ENCODE measurements at places on chromosomes 16 and 17.
A peak's percentile ranks its signal among the peaks of the same experiment; 100 is the strongest.

GRCh38 chr17:18025241-18025944, 13.6 kb downstream of the ATPAF2 start:
- DNase-seq, result peak; percentile 80

GRCh38 chr16:4836727-4837126, 10.4 kb downstream of the GLYR1 start:
- no peak for DNase-seq

GRCh38 chr16:3513892-3514583, 13.2 kb downstream of the CLUAP1 start:
- no peak for DNase-seq

DNA sequence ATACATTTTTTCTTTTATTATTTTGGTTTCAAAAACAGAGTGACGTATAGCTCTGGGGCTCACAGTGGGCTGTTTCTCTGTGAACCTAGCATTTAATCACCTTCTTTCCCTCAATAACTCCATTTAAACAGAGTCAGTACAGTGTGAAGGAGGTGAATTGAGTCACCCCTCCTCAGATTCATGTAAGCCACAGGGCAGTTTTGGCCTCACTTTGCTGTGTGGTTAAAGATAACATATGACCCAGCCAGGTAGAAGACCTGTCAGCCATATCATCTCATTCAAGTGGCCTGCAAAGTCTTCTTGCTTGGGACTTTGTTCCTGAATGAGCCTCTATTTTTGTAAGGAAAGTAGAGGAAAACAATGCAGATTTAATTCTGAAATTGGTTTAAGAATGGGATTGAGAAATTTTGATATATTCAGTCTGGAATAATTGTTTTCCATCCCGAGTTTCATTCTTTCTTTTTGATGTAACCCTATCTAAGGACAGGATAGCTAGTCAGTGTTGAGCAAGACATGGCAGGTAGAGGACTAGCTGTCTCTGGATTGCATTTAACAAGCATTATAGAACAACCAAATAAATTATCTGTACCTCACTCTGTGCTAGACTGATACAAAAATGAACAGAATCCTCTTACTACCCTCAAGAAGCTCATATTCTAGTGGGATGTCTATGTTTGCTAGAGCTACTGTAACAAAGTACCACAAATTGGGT, 13.1 kb downstream of the MAP2K6 start:
- no peak for DNase-seq

DNA sequence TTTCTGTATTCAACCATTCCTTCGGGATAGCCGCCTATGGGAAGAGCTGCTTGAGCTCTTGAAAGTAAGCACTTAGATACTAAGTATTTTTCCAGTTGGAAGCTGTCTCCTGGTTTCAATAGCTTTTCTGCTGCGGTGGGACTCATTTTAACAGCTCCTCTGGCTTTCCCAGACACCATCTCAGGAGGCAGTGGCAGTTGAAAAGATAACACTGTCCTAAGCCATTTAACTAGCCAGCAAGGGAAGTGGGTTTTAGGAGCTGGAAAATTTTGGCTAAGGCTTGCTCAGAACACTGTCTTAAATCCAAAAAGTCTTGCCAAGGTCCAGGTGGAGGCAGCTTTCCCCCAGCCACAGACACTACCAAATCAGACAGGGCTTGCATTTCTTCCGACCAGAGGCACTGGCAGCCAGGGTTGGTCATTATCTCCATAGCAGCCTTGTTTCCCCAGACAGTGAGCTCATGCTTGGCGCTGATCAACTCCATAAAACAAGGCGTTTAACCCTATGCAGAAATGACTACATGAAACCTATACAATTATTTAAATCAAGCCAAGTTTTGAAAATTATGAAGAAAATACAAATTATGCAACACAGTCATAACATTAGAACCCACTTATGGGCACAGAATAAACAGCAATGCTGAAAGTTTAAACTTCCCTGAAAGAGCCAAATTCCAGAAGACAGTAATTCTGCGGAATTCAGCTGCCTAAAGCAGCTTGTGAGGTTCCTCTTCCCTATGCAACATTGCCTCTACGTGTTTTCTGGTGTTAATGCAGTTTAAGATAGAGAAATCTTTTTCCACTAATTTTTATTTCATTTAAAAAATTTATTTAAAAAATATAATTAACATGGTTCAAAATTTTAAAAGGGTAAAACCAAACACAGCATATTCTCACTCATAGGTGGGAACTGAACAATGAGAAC, 25.0 kb downstream of the GABARAPL2 start:
- DNase-seq, result peak; percentile 86

GRCh38 chr16:991345-991744, 9.8 kb downstream of the SOX8 start:
- DNase-seq, result no peak

DNA sequence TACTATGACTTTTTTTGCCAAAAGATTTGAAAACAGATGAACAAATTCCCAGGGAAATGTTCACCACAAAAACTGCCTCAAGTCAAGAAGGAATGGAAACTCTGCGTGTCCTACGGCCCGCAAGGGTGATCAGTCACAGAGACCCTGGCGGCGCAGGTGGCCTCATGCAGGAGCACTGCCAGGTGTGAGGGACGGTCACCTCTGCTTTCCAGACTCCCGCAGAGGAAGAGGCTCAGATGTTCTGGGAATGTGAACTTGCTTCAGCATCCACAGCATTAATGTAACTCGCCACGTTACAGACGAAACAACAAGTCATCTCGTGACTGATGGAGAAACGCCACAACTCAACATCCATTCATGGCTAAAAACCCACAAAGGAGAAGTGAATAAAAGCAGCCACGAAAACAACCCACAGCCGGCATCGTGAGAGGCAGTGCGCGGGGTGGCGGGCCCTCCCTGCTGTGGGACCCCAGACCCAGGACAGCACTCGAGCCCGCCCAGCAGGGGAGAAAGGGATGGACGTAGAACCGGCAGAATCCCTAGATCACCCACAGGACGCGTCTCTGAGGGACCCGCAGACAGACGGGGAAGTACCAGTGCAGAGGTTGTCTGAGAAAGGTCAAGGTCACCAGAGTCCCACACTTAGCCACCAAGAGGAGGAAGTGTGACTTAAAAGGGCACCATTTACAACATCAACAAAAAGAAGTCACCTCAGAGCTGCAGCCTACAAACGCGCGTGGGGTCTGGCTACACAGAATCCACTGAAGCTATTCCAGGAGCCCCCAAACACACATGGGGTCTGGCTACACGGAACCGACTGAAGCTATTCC, 76.9 kb upstream of the GNG13 start:
- no peak for DNase-seq

DNA sequence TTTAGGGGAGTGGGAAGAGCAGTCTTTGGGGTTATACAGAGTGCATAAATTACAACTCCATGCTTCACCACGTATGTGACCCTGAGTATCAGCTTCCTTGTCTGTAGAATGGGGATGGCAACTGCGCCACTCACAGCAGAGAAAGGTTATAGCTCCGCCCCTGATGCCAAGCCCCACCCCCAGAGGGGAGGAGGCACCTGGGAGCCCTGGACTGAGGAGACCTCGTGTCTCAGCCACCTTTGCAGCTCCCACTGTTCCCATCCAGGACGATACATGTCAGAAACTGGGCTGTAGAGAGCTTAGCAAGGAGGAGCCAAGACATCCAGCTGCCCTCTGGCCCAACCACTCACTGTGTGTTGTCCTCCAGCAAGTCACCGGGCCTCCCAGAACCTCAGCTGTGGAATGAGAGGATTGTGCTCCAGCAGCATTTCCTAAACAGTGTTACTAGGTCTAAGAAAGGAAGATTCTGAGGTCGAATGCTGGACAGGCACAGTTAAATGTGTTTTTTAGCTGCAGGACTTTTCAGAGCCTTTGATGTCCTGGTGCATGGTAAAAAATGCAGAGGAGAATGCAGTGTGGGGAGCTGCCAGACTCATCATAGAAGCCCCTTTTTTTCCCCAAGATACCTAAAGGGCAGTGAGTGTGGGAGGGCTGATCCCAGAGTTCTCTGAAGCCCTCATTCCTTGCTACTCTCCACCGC, 49.4 kb downstream of the BEAN1 start:
- no peak for DNase-seq

GRCh38 chr17:47713980-47714700, 18.9 kb upstream of the TBX21 start:
- no peak for DNase-seq

DNA sequence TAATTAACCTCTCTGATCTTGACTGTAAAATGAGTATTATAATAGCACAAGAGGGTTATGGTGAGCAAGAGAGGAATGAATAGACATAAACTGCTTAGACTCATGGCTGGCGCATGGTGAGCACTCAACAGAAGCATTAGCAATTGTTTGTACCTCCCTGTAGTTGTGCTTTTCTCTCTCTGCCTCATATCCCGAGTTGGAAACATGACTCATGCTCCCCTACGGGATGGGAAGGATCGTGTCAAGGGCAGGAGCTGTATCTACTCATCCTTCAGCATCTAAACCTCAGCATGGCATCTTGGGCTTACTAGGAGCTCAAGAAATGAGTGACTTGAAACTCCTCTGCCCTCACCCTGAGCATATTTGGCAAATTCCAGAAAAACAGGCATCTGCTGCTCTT, 299.6 kb downstream of the MAP2K4 start:
- peak; percentile 20 for DNase-seq

DNA sequence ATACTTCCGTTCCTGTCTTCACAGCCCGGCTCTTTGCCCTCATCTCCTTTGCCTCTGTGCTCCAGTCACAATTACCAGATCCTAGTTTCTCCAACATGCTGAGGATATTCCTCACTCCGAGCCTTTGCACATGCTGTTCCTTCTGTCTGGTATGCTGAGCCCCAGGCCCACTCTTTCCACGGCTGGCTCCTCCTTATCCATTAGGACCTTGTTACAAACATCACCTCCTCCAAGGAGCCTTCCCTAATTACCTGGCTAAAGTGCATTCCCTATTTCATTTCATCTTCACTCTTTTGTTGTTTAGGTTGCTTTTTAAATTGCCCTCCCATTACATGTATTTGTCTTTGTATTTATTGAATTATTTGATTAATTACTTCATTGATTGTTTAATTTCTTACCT, 14.9 kb upstream of the ADGRG1 start:
- no peak for DNase-seq

- DNase-seq, result no peak
These were observed 306.9 kb upstream of the RBFOX1 start for GRCh38 chr16:7025616-7026190.

DNA sequence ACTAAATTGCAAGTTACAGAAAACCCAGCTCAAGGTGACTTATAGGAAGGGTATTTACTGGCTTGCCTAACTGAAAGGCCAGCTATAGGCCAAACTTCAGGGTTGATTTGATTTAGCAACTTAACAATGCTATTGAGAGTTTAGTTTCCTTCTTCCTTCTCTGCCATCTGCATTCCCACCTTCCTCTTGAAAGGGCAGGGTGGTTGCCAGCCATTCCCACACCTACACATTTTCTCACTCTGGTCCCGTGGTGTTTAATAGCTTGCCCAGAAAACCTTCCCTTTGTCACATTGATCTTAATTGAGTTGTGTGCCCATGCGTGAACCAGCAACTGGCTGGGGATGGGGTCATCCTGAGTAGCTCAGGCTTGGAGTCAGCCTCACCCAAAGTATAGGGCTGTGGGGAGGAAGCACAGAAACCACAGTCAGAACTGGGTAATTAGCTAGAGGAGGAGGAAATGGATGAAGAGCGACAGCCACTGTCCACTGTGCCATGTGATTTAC, 194.7 kb downstream of the SPECC1 start:
- no peak for DNase-seq

DNA sequence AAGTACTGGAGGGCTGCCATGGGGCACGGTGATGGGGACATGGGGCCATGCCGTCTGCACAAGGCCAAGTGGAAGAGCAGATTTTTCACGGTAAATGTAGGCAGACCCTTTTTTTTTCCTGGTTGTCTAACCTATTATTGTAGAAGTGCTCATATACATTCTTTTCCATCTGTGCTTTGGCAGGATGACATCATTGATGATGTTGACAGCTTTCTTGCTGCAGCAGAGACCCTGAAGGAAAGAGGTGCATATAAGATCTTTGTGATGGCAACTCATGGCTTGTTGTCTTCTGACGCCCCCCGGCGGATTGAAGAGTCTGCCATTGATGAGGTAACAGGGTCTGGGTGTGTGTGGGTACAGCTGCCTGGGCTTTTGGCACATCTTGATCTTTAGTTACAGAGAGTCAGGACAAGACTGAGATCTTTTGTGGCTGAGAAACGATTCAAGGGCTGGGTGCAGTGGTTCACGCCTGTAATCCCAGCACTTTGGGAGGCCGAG, 23.3 kb upstream of the SLC5A10 start:
- DNase-seq, result no peak

GRCh38 chr17:50961282-50962220, 95.4 kb upstream of the TOB1 start:
- no peak for DNase-seq

DNA sequence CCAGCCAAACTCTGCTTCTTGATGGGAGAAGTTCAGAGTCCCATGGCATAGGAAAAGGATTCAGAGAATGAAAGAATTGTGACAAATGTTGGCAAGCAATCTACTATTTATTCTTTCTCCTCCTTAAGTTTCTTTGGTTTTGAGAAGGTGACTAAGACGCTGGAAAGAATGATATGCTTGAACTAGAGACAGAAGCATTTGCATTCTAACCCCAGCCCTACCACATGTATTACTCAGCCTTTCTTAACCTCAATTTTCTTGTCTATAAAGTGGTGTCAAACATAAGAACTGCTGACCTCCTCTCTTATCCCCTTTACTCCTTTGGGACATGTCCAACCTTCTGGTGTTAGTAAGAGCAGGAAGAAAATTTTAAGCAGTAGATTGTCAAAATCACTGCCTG, 124.7 kb downstream of the HS3ST2 start:
- DNase-seq, result no peak

DNA sequence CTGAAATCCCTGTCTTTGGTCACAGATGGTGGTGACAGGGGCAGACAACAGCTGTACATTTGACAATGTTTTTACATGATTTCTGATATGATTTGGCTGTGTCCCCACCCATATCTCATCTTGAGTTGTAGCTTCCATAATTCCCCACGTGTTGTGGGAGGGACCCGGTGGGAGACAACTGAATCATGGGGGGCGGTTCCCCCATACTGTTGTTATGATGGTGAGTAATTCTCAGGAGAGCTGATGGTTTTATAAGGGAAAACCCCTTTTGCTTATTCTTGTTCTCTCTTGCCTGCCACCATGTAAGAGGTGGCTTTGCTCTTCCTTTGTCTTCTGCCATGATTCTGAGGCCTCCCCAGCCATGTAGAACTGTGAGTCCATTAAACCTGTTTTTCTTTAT, 353.9 kb downstream of the CPPED1 start:
- DNase-seq, result no peak

GRCh38 chr17:43849116-43849515, 2.1 kb downstream of the CD300LG start:
- no peak for DNase-seq

Measured in AG08395 (cell line).